SJCRH30 (cell line): ENCODE measurements at places on chromosomes 5 and 9. TPM values are rescaled to one million over a fixed set of nuclear protein-coding genes. Genes with fewer than 3 reads are reported as not detected.

The PCDHAC2 gene
- 0.08 TPM in 1 of 2 replicates, not detected in the other for total RNA-seq

The CAMK2A gene
- 0.41 and 0.42 TPM in 2 replicates for total RNA-seq

DNA sequence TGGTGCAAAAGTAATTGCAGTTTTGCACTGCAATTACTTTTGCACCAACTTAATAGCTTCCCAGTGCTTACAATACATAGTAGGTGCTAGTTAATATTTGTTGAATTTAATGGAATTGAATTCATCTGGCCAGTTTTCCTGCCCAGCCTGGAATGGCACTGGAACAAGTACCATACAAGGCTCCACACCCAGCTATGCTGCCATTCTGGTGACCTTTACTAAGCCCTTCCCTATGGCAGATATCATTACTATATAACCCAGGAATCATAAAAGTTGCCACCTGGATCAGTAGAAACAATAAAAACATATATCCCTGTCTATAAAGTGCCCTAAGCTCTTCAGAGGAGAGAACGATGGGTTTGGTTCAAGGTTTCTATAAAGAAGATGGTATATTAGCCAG lies 22.4 kb upstream of the TRIM36 start:
- no peaks in the 10 kb centered on the region for H3K4me1 ChIP-seq
- H3K27ac ChIP-seq = no peak overlapping the region
- no peak for DNase-seq
- no peaks in the 10 kb centered on the region for H3K36me3 ChIP-seq
- no peak overlapping the region for H3K4me3 ChIP-seq

The SRD5A1 gene
- 9.7 and 11.2 TPM in 2 replicates for total RNA-seq

The FAM240B gene
- total RNA-seq = 0.30 TPM in 1 of 2 replicates, not detected in the other

The PCDHGA6 gene
- 4.9 and 5.8 TPM in 2 replicates for total RNA-seq
